ENCODE measurements at places on chromosomes 12 and 14.

DNA sequence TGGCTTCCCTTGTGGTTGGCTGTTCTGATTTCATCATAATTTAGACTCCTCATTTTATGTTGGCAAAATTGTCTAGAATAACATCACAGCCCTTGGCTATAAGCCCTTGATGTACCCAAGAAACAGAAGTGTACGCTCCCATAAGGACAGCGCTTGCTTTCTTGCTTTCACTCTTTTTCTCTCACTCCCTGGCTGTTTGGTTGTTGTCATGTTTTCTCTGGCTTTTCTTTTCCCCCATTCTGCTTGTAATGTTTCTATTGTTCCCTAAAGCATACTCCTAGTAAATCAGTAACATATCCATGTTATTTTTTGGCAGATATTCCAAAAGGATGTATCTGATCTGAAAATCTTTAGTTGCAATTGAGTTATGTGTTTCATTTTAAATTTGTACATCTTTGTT lies 530.5 kb downstream of the NOVA1 start:
- H3K27ac ChIP-seq, result no peak overlapping the region
- no peaks in the 10 kb centered on the region for H3K4me1 ChIP-seq
- DNase-seq, result no peak
- no peaks in the 10 kb centered on the region for H3K27me3 ChIP-seq

GRCh38 chr12:32870716-32871115 lies 25.9 kb downstream of the PKP2 start:
- no peaks in the 10 kb centered on the region for H3K36me3 ChIP-seq
- H3K4me1 ChIP-seq, result no peaks in the 10 kb centered on the region

GRCh38 chr12:87381742-87382141 lies 647.5 kb downstream of the C12orf50 start:
- H3K27ac ChIP-seq, result no peak overlapping the region
- H3K27me3 ChIP-seq, result no peaks in the 10 kb centered on the region
- H3K4me1 ChIP-seq, result no peaks in the 10 kb centered on the region
- no peak for DNase-seq
- H3K4me3 ChIP-seq, result no peak overlapping the region

DNA sequence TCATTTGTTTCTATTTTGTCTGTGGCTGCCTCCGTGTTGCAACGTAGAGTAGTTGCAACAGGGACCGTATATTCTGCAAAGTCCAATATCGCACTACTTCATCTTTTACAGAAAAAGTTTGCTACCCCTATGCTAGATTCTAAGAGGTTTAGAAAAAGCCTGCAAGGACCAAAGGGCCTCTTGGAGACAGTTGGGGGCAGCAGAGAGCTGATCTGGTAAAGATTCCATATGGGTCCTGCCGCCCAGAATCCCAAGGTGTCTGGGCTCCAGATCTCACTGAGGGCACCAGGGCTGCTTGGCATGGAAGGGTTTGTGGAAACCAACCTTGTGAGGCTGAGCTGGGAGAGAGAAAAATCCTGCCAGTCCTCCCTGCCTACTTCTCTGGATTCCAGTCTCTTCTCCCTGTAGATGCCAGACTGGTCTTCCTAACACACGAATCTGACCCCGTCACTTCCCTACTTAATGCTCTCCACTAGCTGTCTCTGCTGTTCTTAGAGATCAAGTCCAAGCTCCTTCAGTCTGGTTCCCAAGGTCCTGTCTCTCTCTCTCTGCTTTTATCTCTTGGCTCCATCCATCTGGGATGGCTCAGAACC lies 74.6 kb downstream of the GLRX5 start:
- no peak overlapping the region for H3K4me3 ChIP-seq
- no peak overlapping the region for H3K27ac ChIP-seq
- DNase-seq, result peak; percentile 12
- no peaks in the 10 kb centered on the region for H3K36me3 ChIP-seq
- H3K27me3 ChIP-seq, result peaks cover 26% of the 10 kb centered on the region

DNA sequence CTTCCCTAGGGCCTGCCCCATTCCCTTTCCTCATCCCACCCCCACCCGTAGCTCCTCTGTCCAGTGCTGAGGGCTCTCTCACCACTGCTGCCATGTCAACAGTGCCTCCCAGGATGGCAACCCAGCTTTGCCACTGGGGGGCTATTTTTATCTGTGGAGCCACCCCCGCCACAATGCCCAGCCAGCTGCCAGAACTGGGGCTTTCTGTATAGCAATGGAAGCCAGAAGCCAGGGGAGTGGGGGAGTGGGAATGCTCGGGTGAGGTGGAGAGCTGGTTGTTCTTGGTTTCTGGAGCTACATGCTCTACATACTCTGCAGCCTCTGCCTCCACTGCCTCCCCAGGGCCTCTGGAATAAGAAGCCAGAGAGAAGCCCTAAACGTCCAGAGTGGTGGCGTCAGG lies 8.9 kb downstream of the PDE1B start:
- peaks cover 2% of the 10 kb centered on the region for H3K36me3 ChIP-seq
- no peak overlapping the region for H3K27ac ChIP-seq
- H3K4me1 ChIP-seq, result peaks cover 30% of the 10 kb centered on the region
- no peaks in the 10 kb centered on the region for H3K27me3 ChIP-seq

DNA sequence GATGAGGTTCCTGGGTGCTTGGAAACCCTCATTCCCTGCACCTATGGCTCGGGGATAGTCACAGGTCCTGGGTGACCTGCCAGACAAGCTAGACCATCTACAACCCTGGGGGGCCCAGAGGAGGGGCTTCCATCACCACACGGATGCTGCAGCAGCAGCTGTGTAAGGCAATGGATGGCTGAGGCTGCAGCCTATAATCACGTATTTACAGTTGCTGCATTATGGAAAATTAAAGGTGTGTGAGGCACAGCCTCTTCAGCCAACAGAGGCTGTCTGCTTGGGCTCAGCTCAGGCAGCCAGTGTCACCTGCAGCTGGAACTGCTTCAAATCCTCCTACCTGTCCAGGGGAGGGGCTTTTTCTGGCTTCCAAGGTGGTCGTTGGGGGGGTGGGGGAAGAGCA lies 268.1 kb downstream of the CACNA1C start:
- H3K4me3 ChIP-seq, result no peak overlapping the region
- no peak for DNase-seq
- H3K36me3 ChIP-seq, result no peaks in the 10 kb centered on the region
- H3K27me3 ChIP-seq, result peaks cover 11% of the 10 kb centered on the region
- H3K27ac ChIP-seq, result no peak overlapping the region
- H3K4me1 ChIP-seq, result no peaks in the 10 kb centered on the region

GRCh38 chr12:57983146-57983857 lies 41.9 kb downstream of the ATP23 start:
- no peaks in the 10 kb centered on the region for H3K36me3 ChIP-seq
- peaks cover 9% of the 10 kb centered on the region for H3K27me3 ChIP-seq
- DNase-seq, result peak; percentile 14
- no peaks in the 10 kb centered on the region for H3K4me1 ChIP-seq
- H3K27ac ChIP-seq, result no peak overlapping the region

- H3K36me3 ChIP-seq, result peaks cover 16% of the 10 kb centered on the region
- no peak for DNase-seq
- H3K27me3 ChIP-seq, result no peaks in the 10 kb centered on the region
- H3K27ac ChIP-seq, result peak overlapping the region; percentile 98
These were observed 64.5 kb downstream of the BCL11B start for GRCh38 chr14:99207456-99207855.

DNA sequence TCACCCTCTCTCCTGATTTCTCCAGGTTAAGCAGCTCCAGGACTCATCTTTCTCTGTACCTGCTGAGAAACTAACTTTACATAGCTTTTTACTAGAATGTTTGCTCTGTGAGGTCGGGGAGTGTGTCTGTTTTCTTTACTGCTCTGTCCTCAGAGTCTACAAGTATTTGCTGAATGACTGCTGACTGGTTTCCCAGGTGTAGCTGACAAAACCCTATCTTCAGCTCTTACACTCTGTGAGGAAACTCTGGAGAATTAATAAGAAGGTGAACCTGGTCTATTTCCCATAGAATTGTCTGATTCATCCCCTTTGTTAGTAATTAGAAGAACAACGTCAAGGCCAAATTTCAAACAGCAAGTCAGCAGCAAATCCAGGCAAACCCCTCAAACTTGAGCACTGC lies 226.8 kb downstream of the ZFP36L1 start:
- H3K27ac ChIP-seq, result no peak overlapping the region
- peaks cover 30% of the 10 kb centered on the region for H3K4me1 ChIP-seq
- H3K4me3 ChIP-seq, result no peak overlapping the region
- H3K27me3 ChIP-seq, result no peaks in the 10 kb centered on the region
- DNase-seq, result no peak

GRCh38 chr12:79515530-79515935 lies 175.2 kb downstream of the PAWR start:
- no peaks in the 10 kb centered on the region for H3K27me3 ChIP-seq
- H3K4me1 ChIP-seq, result no peaks in the 10 kb centered on the region
- H3K4me3 ChIP-seq, result no peak overlapping the region
- no peaks in the 10 kb centered on the region for H3K36me3 ChIP-seq

DNA sequence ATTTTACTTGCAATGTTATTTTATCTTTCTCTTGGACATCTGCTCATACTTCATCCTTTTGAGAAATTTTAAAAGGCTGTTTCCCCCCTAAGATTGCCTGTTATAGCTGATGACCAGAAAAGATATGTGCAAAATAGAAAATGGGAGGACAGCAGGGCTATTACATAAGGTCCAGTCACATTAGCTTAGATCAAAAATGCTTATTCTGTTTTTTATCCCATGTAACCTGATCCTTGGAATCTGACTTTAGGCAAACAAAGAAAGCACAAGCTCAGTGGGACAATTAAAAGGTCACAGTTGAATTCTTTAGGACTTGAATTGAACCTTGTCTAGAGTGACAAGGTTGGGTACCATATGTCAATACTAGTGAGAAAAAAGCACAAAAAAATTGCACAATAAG lies 65.1 kb upstream of the TRHDE start:
- H3K36me3 ChIP-seq, result no peaks in the 10 kb centered on the region
- DNase-seq, result no peak
- no peaks in the 10 kb centered on the region for H3K27me3 ChIP-seq
- H3K4me3 ChIP-seq, result no peak overlapping the region

DNA sequence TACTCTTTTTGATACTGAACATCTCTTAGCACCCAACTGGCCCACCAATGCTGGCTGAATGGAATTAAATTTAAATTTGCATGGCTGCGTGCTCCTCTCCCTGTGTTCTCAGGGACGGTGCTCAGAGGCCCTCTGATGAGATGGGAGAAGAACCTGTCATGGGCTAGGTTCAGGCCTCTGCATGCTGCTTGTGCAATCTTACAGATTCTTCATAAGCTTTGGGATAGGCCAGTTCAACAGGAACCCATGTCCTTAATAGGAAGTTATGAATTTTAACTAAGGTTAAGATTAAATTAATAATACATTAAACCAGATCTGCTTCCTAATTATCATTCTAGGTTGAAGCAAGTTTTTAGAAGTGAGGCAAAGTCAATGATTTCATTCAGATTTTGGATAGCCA lies 119.7 kb upstream of the LRIG3 start:
- no peaks in the 10 kb centered on the region for H3K27me3 ChIP-seq
- no peaks in the 10 kb centered on the region for H3K36me3 ChIP-seq
- no peak overlapping the region for H3K4me3 ChIP-seq
- no peaks in the 10 kb centered on the region for H3K4me1 ChIP-seq

GRCh38 chr12:6033546-6033945 lies 88.5 kb upstream of the ANO2 start:
- H3K36me3 ChIP-seq, result no peaks in the 10 kb centered on the region
- H3K27ac ChIP-seq, result no peak overlapping the region
- H3K4me1 ChIP-seq, result no peaks in the 10 kb centered on the region
